ENCODE measurements at places on chromosomes 5 and 9. TPM values are rescaled to one million over a fixed set of nuclear protein-coding genes. Genes with fewer than 3 reads are reported as not detected.
A peak's percentile ranks its signal among the peaks of the same experiment; 100 is the strongest.

Gene CHSY3
- total RNA-seq = 1.7 TPM

Gene PAEP
- total RNA-seq = not detected

Gene PCDHA3
- not detected for total RNA-seq

Gene KYAT1
- 5.6 TPM for total RNA-seq

Gene DMRTA1
- 0.59 TPM for total RNA-seq

Gene MRPS30
- 126 TPM for total RNA-seq

Gene PAM
- total RNA-seq = 168 TPM

Gene ANKRD34B
- not detected for total RNA-seq

Gene SHC3
- total RNA-seq = 0.15 TPM

Gene MARCOL
- not detected for total RNA-seq

Gene LCN15
- not detected for total RNA-seq

Gene FANCC
- total RNA-seq = 4.8 TPM

GRCh38 chr9:38441347-38442085 lies 17.3 kb upstream of the IGFBPL1 start:
- DNase-seq = no peak
- no peak overlapping the region for H3K4me3 ChIP-seq
- H3K36me3 ChIP-seq = no peaks in the 10 kb centered on the region
- H3K27me3 ChIP-seq = no peaks in the 10 kb centered on the region
- no peaks in the 10 kb centered on the region for H3K4me1 ChIP-seq

DNA sequence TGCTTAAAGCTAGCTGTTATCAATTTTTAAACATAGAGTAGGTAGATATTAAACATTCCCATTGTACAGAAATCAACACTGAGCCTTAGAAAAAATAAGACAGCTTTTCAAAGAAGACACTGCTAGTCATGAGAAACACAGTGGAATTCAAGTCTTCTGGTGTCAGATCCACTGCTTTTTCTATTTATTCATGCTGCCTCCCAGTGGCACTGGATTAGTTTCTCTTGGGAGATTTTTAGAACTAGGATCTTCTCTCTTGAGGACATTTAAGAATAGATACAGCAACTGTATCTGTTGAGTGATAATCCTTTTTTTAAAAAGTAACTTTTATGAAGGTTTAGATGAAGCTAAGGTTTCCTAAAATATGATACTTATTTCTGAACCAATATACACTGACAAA lies 1635.4 kb upstream of the C9orf72 start:
- no peak overlapping the region for H3K27ac ChIP-seq
- no peaks in the 10 kb centered on the region for H3K36me3 ChIP-seq
- no peaks in the 10 kb centered on the region for H3K4me1 ChIP-seq
- H3K4me3 ChIP-seq = no peak overlapping the region
- H3K27me3 ChIP-seq = peaks cover 24% of the 10 kb centered on the region

DNA sequence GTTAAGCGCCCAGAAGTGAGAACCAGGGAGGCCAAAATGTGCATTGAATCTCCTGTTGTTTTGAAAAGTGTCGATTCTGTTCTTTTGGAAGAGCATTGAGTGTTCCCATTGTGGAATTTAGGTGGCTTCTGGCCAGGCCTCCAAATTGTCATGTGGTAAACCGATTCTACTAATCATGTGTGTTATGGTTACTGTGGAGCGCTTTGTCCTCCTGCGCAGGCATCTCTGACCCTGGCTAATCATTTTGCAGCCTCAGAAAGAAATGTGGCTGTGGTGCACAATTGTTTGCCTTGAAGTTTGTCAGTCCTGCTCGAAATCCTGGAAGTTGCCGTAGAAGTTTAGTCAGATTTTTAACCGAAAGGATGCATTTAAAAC lies 121.3 kb downstream of the RASGRF2 start:
- H3K4me1 ChIP-seq = no peaks in the 10 kb centered on the region
- no peak for DNase-seq
- H3K27ac ChIP-seq = peak overlapping the region; percentile 37
- H3K27me3 ChIP-seq = no peaks in the 10 kb centered on the region
- no peaks in the 10 kb centered on the region for H3K36me3 ChIP-seq
- no peak overlapping the region for H3K4me3 ChIP-seq

GRCh38 chr5:170117736-170118135 lies 12.0 kb downstream of the FOXI1 start:
- no peaks in the 10 kb centered on the region for H3K36me3 ChIP-seq
- H3K4me1 ChIP-seq = no peaks in the 10 kb centered on the region
- no peaks in the 10 kb centered on the region for H3K27me3 ChIP-seq
- no peak for DNase-seq
- no peak overlapping the region for H3K27ac ChIP-seq

GRCh38 chr9:129725795-129726251 lies 27.0 kb downstream of the PTGES start:
- H3K27me3 ChIP-seq = no peaks in the 10 kb centered on the region
- DNase-seq = no peak
- H3K36me3 ChIP-seq = no peaks in the 10 kb centered on the region
- no peak overlapping the region for H3K4me3 ChIP-seq
- no peak overlapping the region for H3K27ac ChIP-seq

- no peak for DNase-seq
- H3K36me3 ChIP-seq = no peaks in the 10 kb centered on the region
- H3K27me3 ChIP-seq = no peaks in the 10 kb centered on the region
- H3K4me1 ChIP-seq = peaks cover 41% of the 10 kb centered on the region
- H3K27ac ChIP-seq = peak overlapping the region; percentile 88
- H3K4me3 ChIP-seq = no peak overlapping the region
These were observed 1.4 kb downstream of the IL11RA start for GRCh38 chr9:34653151-34654072.

GRCh38 chr9:82581935-82582334 lies 481.0 kb downstream of the RASEF start:
- no peak for DNase-seq
- no peaks in the 10 kb centered on the region for H3K27me3 ChIP-seq
- H3K36me3 ChIP-seq = no peaks in the 10 kb centered on the region
- H3K4me1 ChIP-seq = no peaks in the 10 kb centered on the region
- no peak overlapping the region for H3K27ac ChIP-seq

- no peak for DNase-seq
- no peaks in the 10 kb centered on the region for H3K36me3 ChIP-seq
- H3K27ac ChIP-seq = no peak overlapping the region
- H3K4me1 ChIP-seq = no peaks in the 10 kb centered on the region
- no peak overlapping the region for H3K4me3 ChIP-seq
These were observed 380.6 kb downstream of the ADGRV1 start for GRCh38 chr5:90939211-90939610.

GRCh38 chr9:129320575-129321285 lies 142.7 kb upstream of the IER5L start:
- no peak for DNase-seq
- H3K27ac ChIP-seq = peak overlapping the region; percentile 74
- H3K4me3 ChIP-seq = peak overlapping the region; percentile 39

DNA sequence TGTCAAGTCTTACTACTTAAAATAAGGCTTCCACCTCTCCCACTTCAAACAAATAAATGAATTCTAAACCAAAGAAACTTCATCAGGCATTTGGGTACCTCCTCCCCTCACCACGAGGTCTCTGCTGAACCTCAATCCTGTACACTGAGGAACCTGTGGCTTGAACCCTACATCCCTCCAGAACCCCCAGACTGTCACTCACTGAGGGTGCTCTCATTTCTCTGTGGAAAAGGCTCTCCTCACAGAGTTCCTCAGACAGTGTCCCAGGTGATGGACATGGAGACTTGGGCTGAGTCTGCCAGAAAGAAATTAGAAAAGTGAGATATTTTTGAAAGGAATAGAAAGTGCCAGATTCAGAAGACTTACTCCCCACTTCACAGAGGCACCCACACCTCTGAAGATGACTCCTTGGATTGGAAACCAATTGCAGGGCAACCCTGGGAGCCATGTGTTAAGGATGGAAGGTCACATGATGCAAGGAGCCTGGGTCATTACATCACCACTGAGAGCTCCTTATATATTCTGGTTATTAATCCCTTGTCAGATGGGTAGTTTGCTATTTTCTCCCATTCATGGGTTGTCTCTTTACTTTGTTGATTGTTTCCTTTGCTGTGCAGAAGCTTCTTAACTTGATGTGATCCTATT lies 19.8 kb downstream of the MLANA start:
- peaks cover 10% of the 10 kb centered on the region for H3K36me3 ChIP-seq
- H3K4me1 ChIP-seq = no peaks in the 10 kb centered on the region
- no peak for DNase-seq

- no peak overlapping the region for H3K4me3 ChIP-seq
- H3K4me1 ChIP-seq = peaks cover 13% of the 10 kb centered on the region
- no peaks in the 10 kb centered on the region for H3K36me3 ChIP-seq
- DNase-seq = no peak
- no peaks in the 10 kb centered on the region for H3K27me3 ChIP-seq
These were observed 275.1 kb upstream of the MPDZ start for GRCh38 chr9:13554626-13555025.

DNA sequence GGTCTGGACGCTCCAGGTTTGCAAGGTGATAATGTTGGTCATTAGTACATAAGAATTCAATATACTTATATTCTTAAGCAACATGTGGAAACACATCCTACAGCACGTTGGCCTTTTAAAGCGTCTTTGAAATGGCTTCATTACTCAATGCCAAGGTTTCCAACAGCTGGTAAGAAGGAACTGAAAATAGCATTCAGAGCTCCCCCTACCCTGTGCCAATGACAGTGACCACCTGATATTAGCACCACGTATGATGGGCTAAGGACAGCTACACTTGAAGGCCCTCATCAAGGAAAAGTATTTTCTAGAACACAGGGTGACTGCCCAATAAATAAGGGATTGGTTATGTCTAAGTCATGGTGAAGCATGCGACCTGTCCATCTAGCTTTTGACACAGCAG lies 9.9 kb downstream of the ZNF622 start:
- H3K27me3 ChIP-seq = no peaks in the 10 kb centered on the region
- no peaks in the 10 kb centered on the region for H3K36me3 ChIP-seq
- peak overlapping the region; percentile 68 for H3K27ac ChIP-seq
- H3K4me3 ChIP-seq = no peak overlapping the region
- DNase-seq = no peak

- H3K36me3 ChIP-seq = no peaks in the 10 kb centered on the region
- H3K4me1 ChIP-seq = no peaks in the 10 kb centered on the region
- DNase-seq = no peak
- H3K4me3 ChIP-seq = no peak overlapping the region
- no peak overlapping the region for H3K27ac ChIP-seq
These were observed 87.4 kb upstream of the CDH10 start for GRCh38 chr5:24732184-24732583.

GRCh38 chr9:109504689-109505088 lies 6.6 kb upstream of the PTPN3 start:
- no peaks in the 10 kb centered on the region for H3K36me3 ChIP-seq
- no peak for DNase-seq
- peaks cover 24% of the 10 kb centered on the region for H3K4me1 ChIP-seq
- H3K27ac ChIP-seq = no peak overlapping the region

- H3K36me3 ChIP-seq = no peaks in the 10 kb centered on the region
- DNase-seq = no peak
- peaks cover 15% of the 10 kb centered on the region for H3K4me1 ChIP-seq
- peaks cover 21% of the 10 kb centered on the region for H3K27me3 ChIP-seq
- no peak overlapping the region for H3K27ac ChIP-seq
These were observed 2.6 kb upstream of the PBX3 start for GRCh38 chr9:125744616-125745015.

GRCh38 chr9:20356403-20357036 lies 265.8 kb downstream of the MLLT3 start:
- H3K27ac ChIP-seq = peak overlapping the region; percentile 32
- no peaks in the 10 kb centered on the region for H3K27me3 ChIP-seq

- no peak overlapping the region for H3K27ac ChIP-seq
- H3K36me3 ChIP-seq = no peaks in the 10 kb centered on the region
- H3K4me1 ChIP-seq = no peaks in the 10 kb centered on the region
- DNase-seq = no peak
These were observed 239.8 kb downstream of the PBX3 start for GRCh38 chr9:125986966-125987365.

GRCh38 chr5:127699416-127699815 lies 3.8 kb upstream of the CCDC192 start:
- no peak overlapping the region for H3K4me3 ChIP-seq
- peaks cover 29% of the 10 kb centered on the region for H3K4me1 ChIP-seq
- H3K27ac ChIP-seq = no peak overlapping the region
- H3K27me3 ChIP-seq = no peaks in the 10 kb centered on the region

DNA sequence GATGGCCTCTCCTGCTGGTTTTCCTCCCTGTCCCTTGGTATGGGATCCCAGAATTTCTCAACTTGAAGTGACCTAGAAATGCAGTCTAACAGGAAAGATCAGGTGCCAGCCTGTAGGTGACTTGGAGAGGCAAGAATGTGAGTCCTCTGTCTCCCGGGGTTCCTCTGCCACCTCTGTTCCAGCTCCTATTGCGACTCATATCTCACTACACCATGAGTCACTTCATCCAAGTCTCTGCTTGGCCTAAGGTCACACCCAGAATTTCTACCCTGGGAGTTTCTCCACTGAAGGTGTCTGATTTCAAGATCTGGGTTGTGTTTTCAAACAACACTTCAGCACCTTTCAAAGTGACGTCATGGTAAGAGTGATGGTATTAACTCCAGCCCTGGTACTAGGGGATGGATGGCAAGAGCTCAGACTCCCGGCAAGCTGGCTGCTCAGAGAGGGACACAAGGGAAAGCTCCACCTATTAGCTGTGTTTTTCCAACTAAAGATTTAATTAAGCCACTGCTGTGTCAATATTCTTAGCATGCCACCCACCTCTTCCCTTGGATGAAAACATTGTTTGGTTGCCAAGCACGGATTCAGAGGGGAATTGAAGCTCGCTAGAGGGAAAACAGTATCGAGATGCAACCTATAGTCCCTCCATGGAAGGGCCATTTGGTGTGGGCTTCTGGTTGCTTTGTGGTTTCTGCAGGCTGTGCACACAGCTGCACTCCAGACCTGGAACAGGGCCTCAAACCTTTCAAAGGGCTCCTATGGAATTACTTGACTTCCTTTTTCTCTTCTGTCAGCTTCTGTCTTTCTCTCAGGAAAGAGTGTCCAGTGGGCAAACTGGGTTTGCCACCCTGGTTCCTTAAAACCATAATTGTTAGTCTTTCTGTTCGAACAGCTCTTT lies 205.7 kb downstream of the GAS1 start:
- DNase-seq = peak; percentile 21
- H3K36me3 ChIP-seq = no peaks in the 10 kb centered on the region
- no peaks in the 10 kb centered on the region for H3K4me1 ChIP-seq
- no peaks in the 10 kb centered on the region for H3K27me3 ChIP-seq
- no peak overlapping the region for H3K27ac ChIP-seq

GRCh38 chr5:11072568-11072967 lies 311.5 kb upstream of the DAP start:
- H3K27ac ChIP-seq = no peak overlapping the region
- H3K36me3 ChIP-seq = no peaks in the 10 kb centered on the region
- no peak for DNase-seq
- no peaks in the 10 kb centered on the region for H3K27me3 ChIP-seq
- no peaks in the 10 kb centered on the region for H3K4me1 ChIP-seq
